ENCODE measurements at places on chromosomes 4 and X.
A peak's percentile ranks its signal among the peaks of the same experiment; 100 is the strongest.

DNA sequence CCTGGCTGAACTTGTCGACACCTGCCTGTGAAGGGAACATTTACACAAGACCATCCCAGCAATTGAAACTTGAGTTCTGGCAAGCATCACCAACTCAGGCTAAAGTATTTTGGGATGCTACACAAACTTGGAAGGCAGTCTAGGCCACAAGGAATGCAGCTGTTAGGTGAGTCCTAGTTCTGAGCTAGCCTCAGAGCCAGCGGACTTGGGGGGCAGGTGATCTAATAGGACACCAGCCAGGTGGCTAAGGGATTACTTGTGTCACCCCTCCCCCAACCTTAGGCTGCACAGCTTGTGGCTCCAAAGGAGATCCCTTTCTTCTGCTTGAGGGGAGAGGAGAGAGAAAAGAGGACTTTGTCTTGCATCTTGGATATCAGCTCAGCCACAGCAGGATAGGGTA is 62.3 kb upstream of the DKK2 start:
- no peaks in the 10 kb centered on the region for H3K4me1 ChIP-seq
- DNase-seq, result no peak
- H3K27ac ChIP-seq, result no peak overlapping the region
- H3K4me3 ChIP-seq, result no peak overlapping the region
- no peaks in the 10 kb centered on the region for H3K27me3 ChIP-seq
- no peaks in the 10 kb centered on the region for H3K36me3 ChIP-seq

GRCh38 chr4:8297691-8298485 is 28.3 kb downstream of the HTRA3 start:
- H3K4me1 ChIP-seq, result no peaks in the 10 kb centered on the region
- no peaks in the 10 kb centered on the region for H3K36me3 ChIP-seq
- H3K27me3 ChIP-seq, result no peaks in the 10 kb centered on the region

DNA sequence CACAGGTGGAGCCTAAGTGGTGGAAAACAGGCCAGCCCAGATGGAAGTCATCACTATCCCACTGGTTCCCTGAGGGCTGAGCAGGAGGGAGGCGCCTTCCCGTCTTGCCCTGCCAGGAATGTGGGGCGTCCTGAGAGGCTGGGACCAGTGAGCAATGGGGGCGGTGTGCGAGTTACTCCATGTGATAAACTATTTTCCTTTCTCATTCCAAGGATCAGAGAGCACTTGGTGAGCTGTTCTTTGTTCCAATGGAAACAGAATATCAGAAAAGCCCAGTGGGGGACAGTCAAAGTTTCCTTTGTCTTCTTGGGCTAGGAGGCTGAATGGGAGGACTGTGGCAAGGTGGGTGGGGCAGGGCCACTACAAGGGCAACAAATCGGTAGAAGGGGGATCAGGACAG is 86.2 kb downstream of the NHSL2 start:
- no peaks in the 10 kb centered on the region for H3K36me3 ChIP-seq
- H3K27ac ChIP-seq, result no peak overlapping the region
- DNase-seq, result no peak
- H3K27me3 ChIP-seq, result peaks cover 18% of the 10 kb centered on the region

- no peak overlapping the region for H3K27ac ChIP-seq
- H3K27me3 ChIP-seq, result no peaks in the 10 kb centered on the region
- H3K36me3 ChIP-seq, result no peaks in the 10 kb centered on the region
- DNase-seq, result no peak
- no peak overlapping the region for H3K4me3 ChIP-seq
- H3K4me1 ChIP-seq, result no peaks in the 10 kb centered on the region
Observed at GRCh38 chr4:187577941-187578480, 417.6 kb upstream of the ZFP42 start.

- H3K36me3 ChIP-seq, result no peaks in the 10 kb centered on the region
- H3K4me3 ChIP-seq, result no peak overlapping the region
- H3K27ac ChIP-seq, result no peak overlapping the region
- DNase-seq, result no peak
- H3K27me3 ChIP-seq, result no peaks in the 10 kb centered on the region
Observed at GRCh38 chr4:151803246-151803645, 42.4 kb upstream of the GATB start.

DNA sequence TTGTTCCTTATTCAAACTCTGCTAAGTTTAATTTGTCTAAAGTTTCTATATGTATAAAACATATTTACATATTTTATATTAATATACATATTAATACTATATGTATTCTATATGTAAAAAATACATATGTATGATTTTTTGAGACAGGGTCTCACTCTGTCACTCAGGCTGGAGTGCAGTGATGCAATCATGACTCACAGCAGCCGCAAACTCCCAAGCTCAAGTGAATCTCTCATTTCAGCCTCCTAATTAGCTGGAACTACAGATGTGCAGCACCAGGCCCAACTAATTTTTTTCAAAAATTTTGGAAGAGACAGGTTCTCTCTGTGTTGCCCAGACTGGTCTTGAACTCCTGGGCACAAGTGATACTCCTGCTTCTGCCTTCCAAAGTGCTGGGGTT is 684.9 kb downstream of the TRAM1L1 start:
- H3K27ac ChIP-seq, result no peak overlapping the region
- no peak for DNase-seq
- H3K36me3 ChIP-seq, result no peaks in the 10 kb centered on the region
- no peaks in the 10 kb centered on the region for H3K27me3 ChIP-seq
- no peak overlapping the region for H3K4me3 ChIP-seq
- H3K4me1 ChIP-seq, result no peaks in the 10 kb centered on the region

DNA sequence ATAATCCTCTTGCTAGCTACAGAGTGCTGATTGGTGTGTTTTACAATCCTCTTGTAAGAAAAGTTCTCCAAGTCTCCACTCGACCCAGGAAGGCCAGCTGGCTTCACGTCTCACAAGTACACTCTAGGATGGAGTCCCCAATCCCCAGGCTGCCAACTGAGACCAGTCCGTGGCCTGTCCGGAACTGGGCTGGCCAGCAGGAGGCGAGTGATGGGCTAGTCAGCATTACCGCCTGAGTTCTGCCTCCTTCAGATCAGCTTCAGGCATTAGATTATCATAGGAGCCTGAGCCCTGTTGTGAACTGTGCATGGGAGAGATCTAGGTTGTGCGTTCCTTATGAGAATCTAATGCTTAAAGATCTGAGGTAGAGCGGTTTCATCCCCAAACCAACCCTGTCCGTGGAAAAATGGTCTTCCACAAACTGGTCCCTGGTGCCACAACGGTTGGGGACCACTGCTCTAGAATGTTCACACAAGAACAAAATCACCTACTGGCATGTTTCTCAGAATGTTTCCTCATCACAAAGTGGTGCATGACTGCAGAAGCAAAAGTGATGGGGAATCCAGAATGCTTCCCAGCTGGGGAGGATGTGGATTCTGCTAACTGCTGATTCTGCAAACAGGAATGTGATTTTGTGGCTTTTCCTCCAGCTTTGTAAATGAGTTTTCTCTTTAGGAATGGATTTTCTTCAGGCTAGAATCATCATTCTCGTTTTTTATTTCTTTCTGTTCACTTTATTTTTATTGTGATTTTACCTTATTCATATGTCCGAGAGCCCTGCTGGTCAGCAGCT is 40.9 kb downstream of the SEPTIN11 start:
- no peak overlapping the region for H3K4me3 ChIP-seq
- H3K36me3 ChIP-seq, result peaks cover 19% of the 10 kb centered on the region
- peak overlapping the region; percentile 75 for H3K27ac ChIP-seq

GRCh38 chr4:2102045-2102883 is 43.1 kb downstream of the NAT8L start:
- no peak overlapping the region for H3K4me3 ChIP-seq
- H3K27me3 ChIP-seq, result peaks cover 14% of the 10 kb centered on the region
- no peak overlapping the region for H3K27ac ChIP-seq
- no peak for DNase-seq
- peaks cover 8% of the 10 kb centered on the region for H3K36me3 ChIP-seq

DNA sequence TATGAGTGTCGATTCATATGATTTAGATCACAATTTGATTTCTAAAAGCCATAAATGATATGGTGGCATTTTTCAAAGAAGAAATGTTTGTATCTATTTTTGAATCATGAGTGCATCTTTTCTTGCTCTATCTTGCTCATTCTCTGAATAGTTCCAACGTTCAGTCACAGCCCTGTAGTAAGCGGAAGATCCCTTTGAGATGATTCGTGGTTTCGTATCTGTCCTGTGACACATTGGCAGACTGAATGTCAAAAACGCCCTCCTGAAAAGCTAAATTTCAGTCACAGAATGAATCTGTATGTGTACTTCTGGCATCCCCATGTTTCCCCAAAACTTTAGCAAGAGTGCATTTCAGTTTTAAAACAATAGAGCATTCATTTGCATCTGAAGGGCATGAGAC is 1066.9 kb upstream of the TENM3 start:
- H3K27ac ChIP-seq, result no peak overlapping the region
- no peak for DNase-seq
- no peaks in the 10 kb centered on the region for H3K27me3 ChIP-seq
- H3K36me3 ChIP-seq, result no peaks in the 10 kb centered on the region
- H3K4me1 ChIP-seq, result no peaks in the 10 kb centered on the region

Data from activated CD4-positive, alpha-beta T cell treated with anti-CD3 and anti-CD28 coated beads, Interleukin-2, amount 10 ng/mL, durations not matched to agents 7 days and 5 days (primary cell).